ENCODE measurements at places on chromosomes 1 and 21.

GRCh38 chr1:69787151-69787550, 219.4 kb downstream of the LRRC7 start:
- no peak for DNase-seq

DNA sequence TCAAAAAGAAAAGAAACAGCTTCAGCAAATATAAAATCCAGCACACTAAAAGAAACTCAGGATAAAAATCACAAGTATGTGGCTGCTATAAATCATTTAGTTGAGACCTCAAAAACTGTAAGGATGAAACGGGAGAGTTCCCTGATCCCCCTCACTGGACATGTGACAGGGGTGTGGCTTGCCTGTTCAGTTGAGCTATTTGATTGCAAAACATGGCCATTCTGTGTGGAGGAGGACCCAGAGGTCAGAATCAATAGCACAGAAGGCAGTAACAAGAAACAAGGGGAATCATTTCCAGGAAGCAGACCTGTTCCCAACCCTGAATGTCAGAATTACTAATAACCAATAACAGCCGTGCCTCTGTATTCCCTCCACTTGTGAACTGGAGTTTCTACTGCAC, 27.9 kb downstream of the RBM11 start:
- DNase-seq = no peak

DNA sequence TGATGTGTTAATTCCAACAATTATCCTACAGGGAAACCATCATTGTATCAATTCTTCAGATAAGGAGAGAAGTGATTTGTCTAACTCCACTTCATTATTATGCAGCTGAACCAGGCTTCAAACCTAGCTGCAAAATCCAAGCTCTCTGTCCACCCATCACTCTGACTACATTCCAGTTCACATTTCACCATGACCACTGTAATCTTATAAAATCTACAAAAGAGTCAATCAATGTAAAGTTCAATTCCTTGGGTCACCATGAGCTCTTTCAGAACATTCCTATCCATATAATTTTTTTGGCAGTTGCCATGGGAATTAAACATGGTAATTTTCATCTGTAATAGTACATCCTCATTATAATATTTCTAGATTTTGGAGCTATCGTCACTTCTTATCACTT, 100.9 kb downstream of the PLPPR5 start:
- no peak for DNase-seq

DNA sequence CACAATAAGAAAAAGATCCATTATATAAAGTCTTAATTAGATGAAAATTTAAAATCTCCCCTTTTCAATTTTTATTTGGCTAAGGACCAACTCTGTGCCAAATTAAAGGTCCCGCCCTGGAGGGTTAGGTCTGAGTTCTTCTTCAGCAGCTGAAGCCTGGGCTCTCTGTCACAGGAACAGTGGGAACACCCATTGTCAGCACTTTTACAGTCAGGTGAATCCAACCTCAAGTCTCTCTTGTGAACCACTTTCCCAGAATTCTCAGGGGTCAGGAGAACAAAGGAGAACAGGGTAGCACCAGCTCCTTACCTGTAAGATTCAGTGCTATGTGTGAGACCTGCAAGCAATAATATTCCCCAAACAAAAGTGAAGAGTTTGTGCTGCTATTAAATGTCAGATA, 25.1 kb upstream of the HJV start:
- DNase-seq = no peak

DNA sequence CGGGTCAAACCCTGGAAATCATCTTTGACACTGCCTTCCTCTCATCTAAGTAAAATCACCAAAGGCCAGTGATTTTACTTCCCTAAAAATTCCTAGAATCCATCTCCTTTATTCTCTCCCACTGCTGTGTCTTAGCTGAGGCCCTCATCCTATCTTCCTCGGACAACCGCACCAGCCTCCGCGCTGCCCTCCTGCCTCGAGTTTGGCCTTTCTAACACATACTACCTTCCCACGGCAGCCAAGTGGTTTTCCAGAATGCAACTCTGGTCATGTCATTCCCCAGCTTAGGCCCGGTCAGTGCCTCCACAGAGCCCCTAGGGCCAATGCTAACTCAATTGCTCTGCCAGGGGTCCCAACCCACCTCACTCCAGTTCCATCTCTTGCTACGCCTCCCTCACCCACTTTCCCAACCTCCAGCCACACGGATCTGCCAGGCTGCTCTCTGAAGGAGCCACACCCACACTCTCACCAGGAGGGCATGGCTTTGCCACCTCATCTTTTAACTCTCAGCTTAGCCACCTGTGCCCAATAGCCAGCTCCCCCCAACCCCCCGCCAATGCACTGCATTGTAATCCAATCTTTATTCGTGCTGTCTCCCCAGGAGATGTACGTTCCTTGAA, 6.8 kb downstream of the TMEM9 start:
- no peak for DNase-seq

- DNase-seq = no peak
Measured at GRCh38 chr1:75668813-75669212, 55.7 kb upstream of the ACADM start.

DNA sequence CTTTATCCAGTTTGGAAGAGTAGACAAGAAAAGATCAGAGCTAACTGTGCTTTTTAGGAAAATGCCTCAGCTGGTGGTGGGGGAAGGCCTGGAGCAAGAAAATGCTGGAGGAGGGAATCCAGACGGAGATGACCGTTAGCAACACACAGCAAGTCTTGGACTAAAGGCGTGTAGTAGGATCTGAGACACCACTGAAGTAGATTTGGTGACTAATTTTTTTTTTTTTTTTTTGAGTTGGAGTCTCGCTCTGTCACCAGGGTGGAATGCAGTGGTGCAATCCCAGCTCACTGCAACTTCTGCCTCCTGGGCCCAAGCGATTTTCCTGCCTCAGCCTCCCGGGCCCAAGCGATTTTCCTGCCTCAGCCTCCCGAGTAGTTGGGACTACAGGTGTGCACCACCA, 41.2 kb downstream of the LPAR3 start:
- DNase-seq = no peak

Measured in mesothelial cell of epicardium (in vitro differentiated cells).